CD4-positive, alpha-beta T cell (primary cell): ENCODE measurements at places on chromosomes 11 and 22. TPM values are rescaled to one million over a fixed set of nuclear protein-coding genes. Genes with fewer than 3 reads are reported as not detected.

- DNase-seq, result no peak
Measured at GRCh38 chr11:123111465-123111864, 49.5 kb upstream of the HSPA8 start.

DNA sequence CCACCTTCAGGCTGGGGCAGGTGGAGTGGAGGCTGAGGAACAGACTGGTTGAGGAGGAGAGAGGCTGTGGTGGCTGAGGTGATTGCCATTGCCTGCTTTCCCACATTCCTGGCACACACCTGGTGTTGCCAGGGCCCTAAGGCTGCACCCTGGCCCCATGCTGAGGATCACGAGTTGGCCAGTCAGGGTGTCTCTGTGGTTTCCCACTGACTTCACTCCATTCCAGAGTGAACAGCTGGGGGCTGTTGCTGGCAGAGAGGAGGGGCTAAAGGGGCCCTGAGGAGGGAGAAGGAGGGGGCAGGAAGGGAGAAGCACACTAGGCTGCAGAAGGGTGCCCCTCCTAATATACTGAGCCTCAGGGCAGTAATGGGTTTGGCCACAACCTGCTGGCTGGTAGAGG lies 1.8 kb downstream of the TMEM86A start:
- DNase-seq, result no peak

- no peak for DNase-seq
Measured at GRCh38 chr11:23789200-23789853, 707.5 kb upstream of the LUZP2 start.

GRCh38 chr11:107859459-107860239 lies 1.1 kb upstream of the SLC35F2 start:
- peak; percentile 12 for DNase-seq

GRCh38 chr22:35930933-35931332 lies 97.7 kb downstream of the RBFOX2 start:
- DNase-seq, result peak; percentile 16

DNA sequence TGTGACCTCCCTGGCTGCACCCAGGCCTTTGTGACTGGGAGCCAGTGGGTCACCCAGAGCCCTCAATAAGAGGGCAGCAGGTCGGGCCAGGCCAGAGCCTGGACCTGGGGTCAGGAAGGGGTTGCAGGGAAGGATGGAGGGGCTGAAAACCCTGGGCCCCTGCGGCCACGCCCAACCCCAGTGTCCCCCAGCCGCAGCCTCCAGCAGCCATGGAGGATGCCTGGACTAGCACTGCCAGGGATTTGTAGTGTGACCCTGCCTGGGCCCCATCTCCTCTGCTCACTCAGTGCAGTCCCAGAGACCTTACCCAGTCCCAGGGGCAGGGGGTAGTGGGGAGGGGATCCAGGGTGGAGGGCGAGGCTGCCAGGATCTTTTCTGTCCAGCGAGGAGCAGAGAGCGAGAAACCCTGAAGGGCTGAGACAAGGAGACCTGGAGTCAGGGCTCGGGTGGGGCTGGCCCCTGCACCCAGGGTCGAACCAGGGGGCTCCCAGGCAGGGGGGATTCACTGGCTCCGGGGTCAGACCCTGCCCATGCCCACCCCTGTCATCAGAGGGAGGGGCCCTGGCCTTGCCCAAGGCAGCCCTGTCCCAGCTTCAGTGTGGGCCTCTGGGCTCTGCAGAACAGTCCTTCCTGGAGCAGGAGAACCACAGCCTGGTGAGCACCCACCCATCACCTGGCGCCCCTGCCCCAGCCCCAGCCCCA lies 187.5 kb downstream of the IGLL1 start:
- no peak for DNase-seq

GRCh38 chr11:1377231-1377780 lies 12.4 kb upstream of the BRSK2 start:
- no peak for DNase-seq

DNA sequence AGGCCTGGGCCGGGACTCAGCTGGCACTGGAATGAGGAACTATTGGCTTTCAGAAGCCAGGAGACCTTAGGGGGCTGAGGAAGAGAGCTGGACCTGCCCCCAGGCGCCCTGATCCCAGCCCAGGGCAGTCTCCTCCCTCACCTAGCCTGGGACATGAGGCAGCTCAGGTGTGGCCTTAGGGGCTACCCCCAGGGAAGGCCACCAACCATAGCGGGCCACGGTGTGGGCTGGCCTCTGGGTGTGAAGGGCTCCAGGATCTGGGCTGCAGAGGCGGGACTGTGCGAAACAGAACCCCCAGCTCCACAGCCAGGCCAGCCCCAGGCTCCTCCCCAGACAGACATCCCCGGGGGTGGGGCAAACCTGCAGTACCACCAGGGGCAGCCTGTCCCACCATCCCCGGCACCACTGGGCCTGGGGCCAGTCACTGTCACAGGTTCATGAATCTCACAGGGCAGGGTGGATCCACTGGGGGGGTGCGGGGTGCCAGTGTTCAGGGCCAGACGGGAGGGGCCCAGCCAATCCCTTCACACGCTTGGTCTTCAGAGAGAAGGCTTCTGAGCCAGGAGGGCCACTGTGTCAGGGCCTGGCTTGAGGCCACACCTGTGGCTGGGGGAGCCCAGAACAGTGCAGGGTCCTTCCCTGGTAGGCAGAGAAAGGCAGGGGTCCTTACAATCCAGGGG lies 3.5 kb downstream of the PLXNB2 start:
- DNase-seq, result no peak

- no peak for DNase-seq
Measured at GRCh38 chr11:68326334-68327215, 14.2 kb downstream of the LRP5 start.

- no peak for DNase-seq
Measured at GRCh38 chr11:7467652-7468051, 17.7 kb upstream of the OLFML1 start.

DNA sequence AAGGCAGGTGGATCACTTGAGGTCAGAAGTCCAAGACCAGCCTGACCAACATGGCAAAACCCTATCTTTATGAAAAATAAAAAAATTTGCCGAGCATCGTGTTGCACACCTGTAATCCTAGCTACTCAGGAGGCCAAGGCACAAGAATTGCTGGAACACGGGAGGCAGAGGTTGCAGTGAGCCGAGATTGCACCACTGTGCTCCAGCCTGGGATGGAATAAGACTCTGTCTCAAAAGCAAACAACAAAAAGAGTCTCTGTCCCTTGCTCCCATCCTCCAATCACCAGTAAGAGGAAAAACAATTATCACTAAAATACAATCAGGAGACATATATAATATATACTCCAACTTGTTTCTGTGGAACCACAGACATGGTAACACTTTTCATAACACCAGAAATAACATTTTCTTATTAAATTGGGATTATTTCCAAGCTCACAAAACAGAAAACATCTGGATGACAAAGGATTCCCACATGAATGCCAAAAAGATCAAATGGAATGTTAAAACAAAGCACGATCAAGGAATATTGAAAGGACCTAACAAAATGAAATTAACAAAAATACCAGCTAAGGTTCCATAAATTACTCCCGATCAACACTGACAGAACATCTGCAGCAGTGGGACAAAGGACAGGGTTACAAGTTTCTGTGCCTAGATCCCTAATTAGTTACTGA lies 15.2 kb downstream of the FCHSD2 start:
- DNase-seq, result no peak

DNA sequence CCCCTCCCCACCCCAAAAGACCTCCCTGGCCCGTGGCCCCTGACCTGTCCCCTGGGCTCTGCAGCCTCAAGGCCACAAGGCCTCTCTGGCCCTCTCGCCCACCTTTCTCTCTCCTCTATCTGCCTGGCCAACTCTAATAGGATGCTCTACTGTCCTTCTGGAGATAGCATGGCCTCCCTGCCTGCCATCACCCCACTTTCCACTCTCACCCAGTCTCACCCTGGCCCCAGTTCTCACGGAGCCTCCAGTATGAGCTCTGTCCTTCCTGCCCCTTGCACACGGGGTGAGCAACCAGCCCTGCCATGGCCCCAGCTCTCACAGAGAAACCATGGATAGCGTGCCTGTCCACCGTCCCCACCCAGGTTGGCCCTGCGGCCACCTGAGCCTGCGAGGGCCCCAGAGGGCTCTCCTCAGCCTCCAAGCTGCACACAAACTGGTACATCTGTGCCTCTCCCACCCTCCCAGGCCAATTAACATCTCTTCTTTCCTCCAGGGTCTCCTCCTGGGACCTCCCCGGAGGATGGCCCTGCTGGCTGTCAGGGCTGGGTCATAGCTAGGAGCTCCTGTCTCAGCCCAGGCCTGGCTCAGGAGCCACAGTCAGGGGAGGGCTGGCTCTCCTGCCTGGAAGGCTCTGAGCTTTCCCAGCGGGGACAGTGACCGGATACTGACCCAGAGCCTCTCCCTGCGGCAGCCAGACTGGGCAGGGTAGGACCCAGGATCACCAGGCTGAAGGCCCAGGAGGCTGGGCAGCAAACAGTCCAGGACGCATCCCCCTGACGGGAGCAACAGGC lies 22.3 kb downstream of the RTN4R start:
- DNase-seq, result no peak

DNA sequence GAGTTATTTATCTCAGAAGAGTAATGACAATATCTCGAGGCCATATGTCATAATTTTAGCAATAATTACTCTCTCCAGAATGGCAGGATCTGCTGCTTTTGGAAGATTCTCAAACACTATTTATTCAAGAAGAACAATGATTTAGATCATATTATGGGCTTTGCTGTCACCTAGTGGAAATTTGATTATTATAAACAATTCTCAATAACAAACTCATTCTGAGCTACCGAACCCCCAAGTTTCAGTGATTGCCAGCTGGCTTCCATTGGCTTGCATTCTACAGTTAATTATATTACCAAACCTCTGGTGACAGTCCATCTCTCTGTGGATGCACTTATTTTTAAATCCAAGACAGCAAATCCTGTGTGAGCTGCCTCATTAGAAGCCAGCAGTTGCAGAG lies 27.9 kb upstream of the SLC36A4 start:
- no peak for DNase-seq

- DNase-seq, result no peak
Measured at GRCh38 chr11:10590218-10590915, 21.9 kb upstream of the LYVE1 start.

GRCh38 chr11:12692229-12693075 lies 18.2 kb downstream of the TEAD1 start:
- no peak for DNase-seq

DNA sequence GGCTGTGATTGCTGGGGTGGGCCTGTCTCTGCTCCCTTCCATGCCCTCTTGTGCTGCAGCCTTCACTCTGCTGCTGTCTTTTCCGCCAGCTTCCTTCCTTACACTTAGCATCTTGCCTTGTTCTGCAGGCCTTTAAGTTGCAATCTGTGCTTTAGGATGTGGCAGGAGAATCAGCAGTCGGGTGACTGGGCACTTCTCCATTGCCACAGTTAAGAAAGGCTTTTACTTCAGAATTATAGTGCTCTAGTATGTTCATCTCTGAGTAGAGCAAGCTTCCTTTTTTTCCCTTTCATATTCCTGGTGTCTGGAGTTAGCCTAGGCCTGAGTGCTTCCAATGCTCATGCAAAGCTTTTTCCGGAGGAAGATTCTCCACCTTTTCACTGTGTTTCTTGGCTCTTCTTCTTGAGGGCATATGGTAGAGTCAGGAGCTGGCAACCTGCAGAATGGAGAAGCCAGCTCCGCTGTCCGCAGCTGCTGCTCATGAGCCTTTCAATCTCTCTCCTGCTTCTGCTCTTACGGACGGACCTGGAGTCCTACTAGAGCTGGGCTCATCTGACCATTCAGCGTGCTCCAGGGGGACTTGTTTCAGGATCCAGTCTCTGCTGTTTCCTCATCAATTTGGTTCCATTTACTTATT lies 20.2 kb downstream of the PPP6R2 start:
- DNase-seq, result no peak

GRCh38 chr22:28002181-28002700 lies 83.2 kb upstream of the PITPNB start:
- DNase-seq, result no peak

DNA sequence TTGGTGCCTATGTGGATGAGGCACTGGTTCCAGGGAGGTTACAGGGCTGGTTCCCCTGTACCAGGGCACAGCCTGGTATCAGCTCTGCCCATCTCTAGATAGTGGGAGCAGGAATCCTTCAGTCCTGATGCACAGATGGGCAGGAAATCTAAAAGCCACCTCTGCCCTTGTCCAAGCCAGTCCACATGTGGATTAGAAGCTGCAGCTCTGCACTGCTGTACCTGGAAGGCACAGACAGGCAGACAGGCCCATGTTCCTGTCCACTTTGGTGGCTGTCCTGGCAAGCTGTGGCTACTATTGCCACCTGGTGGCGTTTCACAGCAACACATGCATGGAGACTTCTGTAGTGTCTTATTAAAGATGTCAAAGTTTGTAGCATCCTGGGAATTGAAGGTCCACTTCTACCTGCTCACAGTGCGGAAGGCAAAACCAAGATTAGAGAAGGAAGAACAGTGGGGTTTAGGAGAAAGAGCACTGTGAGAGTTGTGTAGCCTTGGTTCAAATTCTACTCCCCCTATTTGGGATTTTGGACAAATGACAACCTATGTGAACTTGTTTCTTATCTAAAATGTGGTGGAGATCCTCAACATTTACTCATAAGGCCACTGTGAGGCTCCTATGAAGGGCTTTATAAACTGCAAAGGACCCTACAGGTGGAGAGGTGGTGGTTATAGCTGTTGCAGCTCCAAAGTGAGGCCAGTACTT lies 30.1 kb downstream of the NAV2 start:
- peak; percentile 78 for DNase-seq

The CBLIF gene
- total RNA-seq, result not detected

The SF3A1 gene
- total RNA-seq, result 388 TPM

The HEPN1 gene
- total RNA-seq, result not detected

The SDF2L1 gene
- total RNA-seq, result 21.2 TPM

The ARHGAP20 gene
- not detected for total RNA-seq

The SCGB1D1 gene
- total RNA-seq, result not detected

The DERL3 gene
- 0.66 TPM for total RNA-seq

The GSTT2B gene
- not detected for total RNA-seq

The BLID gene
- not detected for total RNA-seq
